ENCODE measurements at places on chromosomes 1 and 21. TPM values are rescaled to one million over a fixed set of nuclear protein-coding genes. Genes with fewer than 3 reads are reported as not detected.

Gene NLRP3
- total RNA-seq: not detected

DNA sequence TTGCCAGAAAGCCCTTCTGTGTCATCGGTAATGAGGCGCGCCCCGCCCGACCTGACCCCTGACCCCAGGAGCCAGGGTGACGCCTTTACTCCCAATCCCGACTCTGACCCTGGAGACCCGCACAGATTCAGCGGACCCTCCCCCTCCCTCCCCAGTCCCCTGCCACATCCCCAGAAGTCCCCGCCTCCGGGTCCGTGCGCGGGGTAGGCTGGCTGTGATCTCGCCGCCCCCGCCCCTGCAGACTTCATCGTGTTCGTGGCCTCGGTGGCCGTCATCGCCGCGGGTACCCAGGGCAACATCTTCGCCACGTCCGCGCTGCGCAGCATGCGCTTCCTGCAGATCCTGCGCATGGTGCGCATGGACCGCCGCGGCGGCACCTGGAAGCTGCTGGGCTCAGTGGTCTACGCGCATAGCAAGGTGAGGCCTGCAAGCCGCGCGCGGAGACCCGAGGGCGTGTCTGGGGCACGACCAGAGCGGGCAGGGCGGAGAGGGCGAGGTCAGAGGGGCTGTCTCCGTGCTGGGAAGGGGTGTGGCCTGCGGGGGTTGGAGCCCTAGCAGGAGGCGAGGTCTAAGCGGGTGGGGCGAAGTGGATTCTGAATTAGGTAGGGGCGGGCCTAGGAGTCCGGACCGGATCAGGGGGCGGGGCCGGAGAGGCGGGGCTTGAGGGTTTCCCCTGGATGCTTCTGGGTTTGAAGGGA lies 34.8 kb downstream of the KCNQ4 start:
- peak overlapping the region; percentile 46 for H3K4me3 ChIP-seq
- H3K4me1 ChIP-seq: no peaks in the 10 kb centered on the region
- DNase-seq: peak; percentile 78
- no peaks in the 10 kb centered on the region for H3K36me3 ChIP-seq

Gene RHBG
- not detected for total RNA-seq

DNA sequence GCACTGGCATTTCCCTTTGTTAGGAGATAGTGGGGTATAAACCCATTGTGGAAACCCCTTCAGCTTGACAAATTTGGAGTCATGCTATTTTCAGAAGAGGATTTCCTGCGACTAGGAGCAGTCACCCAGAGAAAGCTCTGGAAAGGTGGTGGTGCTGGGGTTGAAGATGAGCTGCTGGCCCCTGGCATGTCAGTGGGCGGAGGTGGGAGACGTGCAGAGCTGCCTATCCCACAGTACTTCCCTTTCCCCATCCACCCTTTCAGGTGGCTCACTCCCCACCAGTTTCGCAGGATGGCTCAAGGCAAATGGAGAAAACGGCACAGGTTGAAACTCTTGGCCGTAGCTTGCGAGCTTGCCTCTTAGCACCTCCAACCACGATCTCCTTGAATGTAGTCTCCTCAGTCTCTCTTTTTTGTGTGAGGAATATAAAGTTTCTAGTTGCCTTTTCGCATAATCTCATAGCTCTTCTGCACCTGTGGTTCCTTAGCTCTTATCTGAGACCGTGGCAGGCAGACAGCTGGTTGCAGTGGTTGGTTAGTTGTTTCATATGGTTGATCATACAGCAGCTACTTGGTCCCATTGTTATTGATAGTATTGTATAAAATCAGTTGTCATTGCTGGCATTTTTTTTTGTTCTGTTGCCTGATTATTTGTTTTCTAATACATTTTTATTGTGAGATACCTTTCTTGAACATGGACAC lies 48.2 kb downstream of the ADARB1 start:
- H3K4me1 ChIP-seq: peaks cover 22% of the 10 kb centered on the region
- H3K27me3 ChIP-seq: no peaks in the 10 kb centered on the region
- H3K27ac ChIP-seq: no peak overlapping the region
- no peak for DNase-seq

DNA sequence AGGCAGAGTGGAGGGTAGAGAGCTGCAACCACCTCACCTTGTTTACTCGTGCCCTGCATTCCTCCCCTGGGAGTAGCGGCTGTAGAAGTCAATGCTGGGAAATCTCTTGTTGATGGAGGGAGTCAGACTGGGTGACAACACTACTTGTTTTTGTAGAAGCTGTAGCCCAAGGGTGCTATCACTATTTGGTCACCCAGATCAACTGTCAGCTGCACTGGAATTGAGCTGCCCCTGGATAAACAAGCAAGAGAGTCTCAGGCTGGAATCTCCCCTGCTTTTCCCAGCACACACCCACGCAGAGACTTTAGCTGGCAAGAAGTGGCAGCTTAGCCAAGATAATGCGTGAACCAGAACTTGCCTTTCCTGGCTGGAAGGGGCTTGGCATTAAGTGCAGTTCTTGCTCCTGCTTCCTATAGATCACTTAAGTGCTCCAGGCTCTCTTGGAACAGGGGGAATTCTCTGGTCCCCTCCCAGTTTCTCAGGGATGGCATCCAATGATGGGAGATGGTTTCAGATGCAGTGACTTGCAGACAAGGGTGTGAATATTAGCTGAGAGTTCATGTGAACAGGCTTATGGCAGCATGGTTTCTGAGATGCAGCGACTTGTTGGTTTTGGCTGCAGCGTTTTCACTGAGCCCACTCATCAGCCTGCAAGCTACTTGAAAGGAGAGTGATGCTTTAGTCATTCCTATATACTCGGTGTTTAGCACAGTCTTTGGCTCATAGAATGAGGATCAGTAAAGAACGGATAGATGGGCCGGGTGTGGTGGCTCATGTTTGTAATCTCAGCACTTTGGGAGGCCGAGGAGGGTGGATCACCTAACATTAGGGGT lies 16.8 kb downstream of the ATP2B4 start:
- H3K36me3 ChIP-seq: no peaks in the 10 kb centered on the region
- DNase-seq: no peak
- peaks cover 6% of the 10 kb centered on the region for H3K4me1 ChIP-seq
- H3K4me3 ChIP-seq: no peak overlapping the region

DNA sequence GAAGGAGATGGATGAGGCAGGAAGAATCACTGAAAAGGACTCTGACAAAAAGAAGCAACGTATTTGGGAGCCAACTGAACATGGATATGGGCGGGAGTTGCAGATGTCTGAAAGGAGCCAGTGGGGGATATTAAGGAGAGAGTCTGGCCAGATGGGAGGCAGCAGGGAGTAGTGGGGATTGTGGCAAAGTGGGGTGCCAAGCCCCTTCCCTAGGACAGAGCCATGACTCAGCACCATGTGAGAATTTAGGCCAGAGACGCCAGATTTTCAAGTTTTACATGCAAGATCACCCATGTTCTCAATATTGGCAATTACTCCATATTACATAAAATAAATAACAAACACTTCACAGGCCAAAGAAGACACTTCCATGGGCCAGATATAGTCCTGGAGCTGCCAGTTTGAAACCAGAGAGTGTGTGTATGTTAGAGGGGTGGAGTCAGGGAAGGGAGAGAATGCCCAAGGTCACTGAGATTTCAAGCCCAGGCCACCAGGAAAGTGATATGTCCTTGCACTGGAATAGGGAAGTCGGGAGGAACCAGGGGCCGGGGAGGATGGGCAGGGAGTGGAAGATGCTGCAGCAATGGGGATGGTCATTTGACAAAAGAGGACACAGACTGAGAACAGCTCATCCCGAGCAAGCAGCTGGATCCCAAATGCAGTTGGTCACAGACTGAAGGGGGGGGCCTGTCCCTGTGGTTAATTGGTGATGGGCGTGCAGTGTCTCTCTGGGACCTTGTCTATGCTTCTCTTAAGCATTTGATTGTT lies 23.5 kb downstream of the TMEM51 start:
- no peak overlapping the region for H3K4me3 ChIP-seq
- H3K36me3 ChIP-seq: no peaks in the 10 kb centered on the region
- no peaks in the 10 kb centered on the region for H3K4me1 ChIP-seq
- no peak for DNase-seq
- no peak overlapping the region for H3K27ac ChIP-seq
- no peaks in the 10 kb centered on the region for H3K27me3 ChIP-seq
